ENCODE measurements at places on chromosomes 4 and X. TPM values are rescaled to one million over a fixed set of nuclear protein-coding genes. Genes with fewer than 3 reads are reported as not detected.

GRCh38 chrX:151741606-151742005 is 7.1 kb downstream of the CNGA2 start:
- no peaks in the 10 kb centered on the region for H3K4me1 ChIP-seq
- no peaks in the 10 kb centered on the region for H3K27me3 ChIP-seq
- DNase-seq: no peak
- H3K27ac ChIP-seq: no peak overlapping the region
- no peaks in the 10 kb centered on the region for H3K36me3 ChIP-seq
- H3K4me3 ChIP-seq: no peak overlapping the region

GRCh38 chrX:104113222-104113965 is 1.1 kb downstream of the ZCCHC18 start:
- peak; percentile 47 for DNase-seq
- H3K4me3 ChIP-seq: peak overlapping the region; percentile 53
- H3K27me3 ChIP-seq: no peaks in the 10 kb centered on the region
- H3K27ac ChIP-seq: no peak overlapping the region
- H3K36me3 ChIP-seq: no peaks in the 10 kb centered on the region

- H3K36me3 ChIP-seq: peaks cover 3% of the 10 kb centered on the region
- H3K27me3 ChIP-seq: no peaks in the 10 kb centered on the region
- no peak overlapping the region for H3K27ac ChIP-seq
- H3K4me1 ChIP-seq: no peaks in the 10 kb centered on the region
- DNase-seq: no peak
- no peak overlapping the region for H3K4me3 ChIP-seq
Observed at GRCh38 chr4:958696-959337, 14.6 kb downstream of the DGKQ start.

DNA sequence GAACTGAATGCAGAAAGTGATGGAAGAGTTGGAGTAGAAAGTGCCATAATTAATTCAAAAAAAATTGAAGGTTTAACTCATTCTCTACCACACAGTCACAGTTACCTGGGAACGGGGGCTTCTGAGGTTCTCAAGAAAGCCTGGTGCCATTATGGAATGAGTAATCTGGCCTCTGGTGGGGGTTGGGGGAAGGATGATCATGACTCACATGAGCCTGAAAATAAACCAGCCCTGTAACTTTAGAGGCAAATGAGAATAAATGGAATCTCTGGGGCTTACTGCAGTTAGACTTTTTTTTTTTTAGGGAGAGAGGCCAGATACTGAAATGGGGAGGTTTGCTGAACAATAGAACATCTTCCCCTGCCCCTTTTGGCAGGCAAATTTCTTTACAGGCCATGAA is 55.3 kb downstream of the SOD3 start:
- no peak overlapping the region for H3K4me3 ChIP-seq
- peak overlapping the region; percentile 26 for H3K27ac ChIP-seq
- DNase-seq: peak; percentile 62
- no peaks in the 10 kb centered on the region for H3K27me3 ChIP-seq
- H3K4me1 ChIP-seq: peaks cover 47% of the 10 kb centered on the region

DNA sequence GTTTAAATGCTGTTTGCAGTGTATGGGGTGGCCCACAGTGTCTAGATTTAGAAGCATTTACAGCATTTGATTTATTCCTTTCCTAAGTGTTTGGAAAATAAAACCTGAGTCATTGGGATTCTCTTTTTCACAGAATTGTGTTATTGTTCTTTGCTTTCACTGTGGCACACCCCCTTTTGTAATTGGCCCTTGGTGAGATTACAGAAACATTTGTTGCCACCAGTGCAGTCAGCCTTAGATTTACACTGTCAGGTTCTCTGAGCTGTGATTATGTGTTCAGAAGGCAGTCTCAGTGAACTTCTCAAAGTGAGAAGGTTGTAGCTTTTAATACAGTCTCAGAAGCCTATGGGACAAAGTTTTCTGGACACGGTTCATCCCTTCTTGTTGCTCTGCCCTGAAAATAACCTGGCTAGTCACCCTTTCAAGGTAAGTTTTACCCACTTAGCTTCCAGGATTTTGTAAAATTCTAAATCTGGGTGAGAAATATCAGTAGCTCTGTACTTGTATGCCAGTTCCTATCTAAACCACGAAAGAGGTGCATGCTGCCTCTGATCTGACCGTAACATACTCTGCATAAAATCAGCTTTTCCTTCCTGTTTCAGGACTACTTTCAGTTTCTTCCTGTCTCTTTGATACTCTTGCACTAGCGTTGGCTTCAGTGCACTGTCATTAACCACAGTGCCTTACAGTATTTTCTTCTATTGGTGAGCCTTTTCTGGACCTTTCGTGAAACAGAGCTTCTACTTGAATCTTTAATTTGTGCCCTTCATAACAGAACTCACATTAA is 12.6 kb downstream of the RUFY3 start:
- DNase-seq: peak; percentile 60
- H3K4me3 ChIP-seq: peak overlapping the region; percentile 26
- peaks cover 22% of the 10 kb centered on the region for H3K4me1 ChIP-seq
- H3K27me3 ChIP-seq: no peaks in the 10 kb centered on the region

Gene EDNRA
- 2.9 TPM for total RNA-seq

Gene PABPC5
- 0.61 TPM for total RNA-seq

Gene SAT1
- total RNA-seq: 114 TPM

Gene HPGDS
- total RNA-seq: not detected
